ENCODE measurements at places on chromosomes 12 and 14.

DNA sequence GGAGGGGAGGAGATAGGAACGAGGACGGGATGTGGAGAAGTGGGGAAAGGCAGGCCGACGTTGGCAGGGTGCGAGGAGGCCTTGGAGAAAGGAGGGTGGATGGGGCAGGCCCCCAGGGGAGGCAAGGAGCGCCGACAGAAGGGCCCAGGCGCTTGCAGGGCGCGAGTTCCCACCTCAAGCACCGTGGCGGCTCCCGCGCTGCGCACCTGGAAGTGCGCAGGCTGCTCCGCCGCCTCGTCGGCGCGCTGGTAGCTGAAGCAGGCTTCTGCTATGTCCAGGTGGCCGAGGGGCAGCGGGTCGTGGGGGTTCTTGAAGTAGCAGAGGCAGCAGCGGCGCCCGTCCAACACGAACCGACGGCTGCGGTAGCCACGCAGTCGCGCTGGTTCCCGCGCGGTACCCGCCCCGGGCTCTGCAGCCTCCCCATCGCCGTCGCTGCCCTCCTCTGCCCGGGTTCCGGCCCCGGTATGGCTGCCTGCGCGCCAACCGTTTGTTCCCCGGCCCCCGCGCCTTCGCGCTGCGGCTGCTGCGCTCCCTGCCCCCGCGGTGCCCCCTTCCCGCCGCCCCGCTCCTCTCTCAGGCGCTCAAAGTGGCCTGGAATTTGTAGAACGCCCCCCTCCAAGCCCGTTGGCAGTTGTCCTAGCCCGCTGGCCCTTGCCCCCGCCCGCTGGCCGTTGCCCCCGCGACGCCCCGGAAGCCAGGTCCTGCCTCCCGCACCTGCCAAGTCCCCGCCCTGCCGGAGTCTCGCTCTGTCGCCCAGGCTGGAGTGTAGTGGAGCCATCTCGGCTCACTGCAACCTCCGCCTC is 1.1 kb upstream of the ACTR6 start:
- peak; percentile 68 for DNase-seq

DNA sequence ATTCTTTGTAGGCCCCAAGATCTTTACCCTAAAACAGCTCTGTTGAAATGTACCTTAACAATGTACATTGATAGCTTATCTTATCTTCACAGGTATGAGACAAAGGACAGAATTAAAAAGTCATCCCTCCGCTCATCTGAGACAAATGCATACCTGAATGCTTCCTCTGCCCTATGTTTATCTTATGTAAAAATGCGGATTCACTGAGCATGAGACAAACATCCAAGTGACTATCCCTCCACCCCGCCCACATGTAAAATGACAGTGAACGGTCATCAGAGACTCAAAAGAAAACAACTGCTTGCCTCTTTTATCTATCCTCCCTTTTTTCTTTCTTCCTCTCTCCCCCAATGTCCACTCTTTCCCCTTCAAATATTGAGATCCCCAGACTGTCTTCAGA is 37.2 kb upstream of the ZNF740 start:
- DNase-seq, result no peak

DNA sequence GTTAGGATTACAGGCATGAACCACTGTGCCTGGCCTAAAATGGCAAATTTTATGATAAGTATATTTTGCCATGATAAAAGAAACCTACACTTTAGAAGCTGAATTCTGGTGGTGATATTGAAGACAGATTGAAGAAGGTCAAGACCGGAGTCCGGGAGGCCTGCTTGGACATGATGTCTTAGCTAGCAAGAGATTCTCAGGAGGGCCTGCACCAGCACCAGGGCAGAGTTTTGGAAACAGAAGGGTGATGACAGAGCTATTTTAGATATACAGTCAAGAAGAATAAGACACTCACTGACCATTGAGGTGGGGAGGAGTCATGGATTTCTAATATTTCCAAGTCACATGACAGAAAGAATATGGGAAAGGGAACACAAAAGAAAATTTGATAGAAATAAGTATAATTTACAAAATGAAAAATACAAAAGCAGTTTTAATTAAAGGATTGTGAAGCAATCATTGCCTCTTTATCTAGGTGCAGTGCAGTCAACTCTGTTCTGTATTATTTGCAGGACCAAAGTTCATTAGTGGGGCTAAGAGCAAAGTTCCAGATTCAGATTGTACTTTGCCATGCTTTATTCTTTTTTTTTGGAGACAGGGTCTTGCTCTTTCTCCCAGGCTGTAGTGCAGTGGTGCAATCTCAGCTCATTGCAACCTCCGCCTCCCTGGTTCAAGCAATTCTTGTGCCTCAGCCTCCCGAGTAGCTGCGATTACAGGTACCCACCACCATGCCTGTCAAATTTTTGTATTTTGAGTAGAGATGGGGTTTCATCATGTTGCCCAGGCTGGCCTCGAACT is 9.3 kb upstream of the PPP4R3A start:
- no peak for DNase-seq

- no peak for DNase-seq
Observed at GRCh38 chr12:109264943-109265650, 44.0 kb downstream of the FOXN4 start.

DNA sequence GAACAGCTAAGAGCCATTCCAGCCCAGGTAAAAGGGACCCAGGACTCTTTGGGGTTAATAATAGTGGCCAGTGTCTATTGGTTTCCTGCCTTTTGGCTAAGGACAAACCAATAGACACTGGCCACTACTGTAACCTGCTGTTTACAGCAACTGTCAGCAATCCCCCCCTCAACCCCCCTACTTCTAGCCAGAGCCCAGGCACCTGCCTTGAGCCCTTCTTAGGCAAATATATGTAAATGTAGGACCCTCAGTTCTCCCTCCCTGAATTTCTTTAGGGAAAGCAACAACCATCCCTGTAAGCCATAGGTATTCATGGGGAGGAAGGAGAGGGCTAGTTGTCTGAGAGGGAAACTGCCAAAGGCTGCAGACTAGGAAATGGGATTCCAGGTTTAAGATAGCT is 22.3 kb downstream of the HOXC4 start:
- DNase-seq, result no peak

- DNase-seq, result no peak
Observed at GRCh38 chr12:74903522-74903921, 306.1 kb downstream of the KCNC2 start.

DNA sequence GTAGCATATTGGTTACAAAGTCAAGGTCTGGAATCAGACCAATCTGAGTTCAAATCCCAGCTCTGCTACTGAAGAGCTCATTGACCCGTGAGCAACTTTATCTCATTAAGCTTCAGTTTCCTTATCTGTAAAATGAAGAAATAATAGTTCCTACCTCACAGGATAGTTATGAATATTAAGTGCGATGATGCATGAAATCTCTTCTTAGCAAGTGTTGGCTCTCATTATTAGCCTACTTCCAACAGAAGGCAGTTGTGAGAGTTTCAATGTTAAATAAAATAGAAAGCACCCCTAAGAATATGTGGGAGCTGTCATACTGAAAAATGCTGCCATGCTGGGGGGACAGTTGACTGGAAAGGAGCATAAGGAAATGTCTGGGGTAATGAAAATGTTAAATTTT is 39.0 kb upstream of the ITPR2 start:
- DNase-seq, result no peak

Measured in GM19239 (cell line).